Endothelial cell of umbilical vein (primary cell): ENCODE measurements at places on chromosomes 11 and 22.

DNA sequence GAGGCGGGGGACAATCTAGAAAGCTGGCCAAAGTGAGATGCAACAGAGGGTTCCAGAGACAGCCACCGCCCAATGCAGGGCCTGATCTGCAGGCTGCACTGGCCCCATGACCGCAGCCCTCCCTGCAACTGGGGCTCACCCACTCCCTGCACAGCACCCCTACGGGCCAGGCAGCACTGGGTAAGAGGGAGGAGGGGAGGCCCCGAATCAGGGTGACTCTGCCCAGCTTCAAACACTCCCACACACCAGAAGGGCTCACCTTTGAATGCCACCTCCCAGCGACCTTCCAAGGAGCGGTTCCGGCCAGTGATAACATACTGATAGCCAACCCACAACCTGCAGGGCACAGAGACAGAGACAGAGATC, 59.3 kb downstream of the DGCR2 start:
- no peak for DNase-seq

DNA sequence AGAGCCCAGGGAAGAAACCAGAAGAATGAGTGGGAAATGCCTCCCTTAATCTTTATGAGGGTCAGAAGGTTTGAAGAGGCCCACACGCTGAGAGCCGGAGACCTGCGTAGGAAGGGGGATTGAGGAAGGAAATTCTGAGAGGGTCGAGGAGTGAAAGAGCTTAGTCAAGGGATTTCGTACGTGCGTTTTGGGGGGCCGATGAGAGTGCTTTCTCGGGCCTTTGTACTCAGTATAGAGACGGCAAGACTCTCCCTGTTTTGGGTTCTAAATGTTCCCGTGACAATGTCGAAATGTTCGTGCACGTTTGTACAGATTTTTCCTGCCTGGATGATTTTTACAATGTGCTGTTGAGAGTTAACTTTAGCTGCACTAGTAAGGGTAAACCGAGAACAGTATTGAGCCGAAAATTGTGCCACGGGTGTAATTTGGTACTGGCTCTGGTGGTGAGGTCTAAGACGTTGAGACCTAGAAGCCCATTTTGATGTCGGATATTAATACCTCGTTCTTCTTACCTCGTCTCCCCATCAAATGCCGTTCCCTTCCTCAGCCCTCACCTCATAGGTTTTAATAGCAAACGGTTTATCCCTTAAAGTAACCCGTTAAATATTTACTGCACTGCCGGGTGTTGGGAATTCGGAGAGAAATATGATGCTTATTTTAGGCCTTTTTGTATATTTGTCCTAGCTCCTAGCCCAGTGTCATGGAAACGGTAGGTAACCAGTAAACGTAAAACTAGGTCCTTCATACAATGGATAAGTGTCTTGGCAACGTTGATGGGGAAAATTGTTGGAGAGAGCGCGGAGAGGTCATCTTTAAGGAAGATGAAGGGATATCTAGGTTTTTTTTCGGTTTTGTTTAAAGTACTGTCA, 734 bp downstream of the C11orf58 start:
- DNase-seq: peak; percentile 44

GRCh38 chr11:60214386-60214785, 28.6 kb downstream of the MS4A4E start:
- peak; percentile 79 for DNase-seq

- DNase-seq: peak; percentile 76
Observed at GRCh38 chr11:65559951-65560537, 1.9 kb upstream of the LTBP3 start.
